ENCODE measurements at places on chromosomes 2 and 18. TPM values are rescaled to one million over a fixed set of nuclear protein-coding genes. Genes with fewer than 3 reads are reported as not detected.

DNA sequence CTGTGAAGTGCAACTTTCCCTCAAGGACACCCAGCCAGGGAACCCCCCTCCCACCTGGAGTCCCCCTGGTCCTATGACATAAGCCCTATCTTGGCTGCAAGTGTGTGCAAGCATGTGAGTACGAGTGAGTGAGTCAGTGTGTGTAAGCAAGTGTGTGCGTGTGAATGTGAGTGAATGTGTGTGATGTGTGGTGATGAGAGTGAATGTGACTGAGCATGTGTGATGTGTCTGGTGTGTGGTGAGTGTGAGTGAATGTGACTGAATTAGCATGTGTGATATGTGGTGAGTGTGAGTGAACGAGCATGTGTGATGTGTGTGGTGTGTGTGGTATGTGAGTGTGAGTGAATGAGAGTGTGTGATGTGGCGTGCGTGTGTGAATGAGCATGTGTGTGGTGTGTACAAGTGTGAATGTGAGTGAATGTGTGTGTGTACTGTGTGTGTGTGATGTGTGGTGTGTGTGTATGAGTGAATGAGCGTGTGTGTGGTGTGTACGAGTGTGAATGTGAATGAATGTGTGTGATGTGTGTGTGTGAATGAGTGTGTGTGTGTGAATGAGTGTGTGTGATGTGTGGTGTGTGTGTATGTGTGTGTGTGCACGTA is 68.8 kb upstream of the SMAD7 start:
- DNase-seq: peak; percentile 20

ARHGEF4 gene
- 15.4 TPM for total RNA-seq

SLC19A3 gene
- total RNA-seq: 188 TPM

GRCh38 chr18:79491081-79491551 is 95.4 kb downstream of the NFATC1 start:
- no peak for DNase-seq
